ENCODE measurements at places on chromosomes 1 and 21.

DNA sequence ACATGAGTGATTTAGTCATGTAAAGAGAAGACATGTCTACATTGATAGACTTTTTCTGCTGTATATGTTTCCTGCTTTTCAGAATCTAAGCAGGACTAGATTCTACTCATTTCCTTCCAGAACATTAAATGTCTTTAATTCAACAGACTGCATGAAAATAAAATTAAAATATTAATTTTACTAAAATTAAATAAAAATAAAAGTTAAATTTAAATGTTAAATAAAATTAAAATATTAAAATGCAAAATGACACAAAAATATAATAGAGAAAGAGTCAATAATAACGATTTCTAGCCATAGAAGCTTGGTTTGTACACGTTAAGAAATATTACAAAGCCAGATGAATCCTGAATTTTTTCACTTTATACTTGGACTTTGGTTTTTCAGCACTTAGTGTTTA lies 552.8 kb upstream of the NR5A2 start:
- no peak for DNase-seq

DNA sequence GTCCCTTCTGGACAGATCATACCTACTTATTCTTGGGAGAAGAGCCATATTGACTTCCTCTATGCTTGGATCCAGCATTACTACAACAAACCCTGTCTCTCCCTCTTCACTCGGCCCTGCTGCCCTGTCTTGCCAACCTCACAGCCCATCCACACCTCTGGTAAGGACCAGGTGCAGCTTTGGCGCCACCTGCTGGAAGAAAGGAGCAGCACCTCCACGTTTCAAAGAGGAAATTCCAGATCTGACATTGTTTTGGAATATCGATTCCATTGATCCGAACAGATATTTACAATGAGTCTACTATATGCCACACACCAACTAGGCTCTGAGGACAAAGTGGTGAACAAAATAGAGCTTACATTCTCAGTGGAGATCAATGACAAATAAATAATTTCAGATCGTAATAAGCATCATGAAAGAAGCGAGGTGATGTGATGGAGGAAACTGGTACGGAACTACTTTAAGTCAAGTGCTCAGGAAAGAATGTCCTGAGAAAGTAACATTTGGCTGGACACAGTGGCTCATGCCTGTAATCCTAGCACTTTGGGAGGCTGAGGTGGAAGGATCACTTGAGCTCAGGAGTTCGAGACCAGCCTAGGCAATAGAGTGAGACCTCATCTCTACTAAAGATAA lies 18.7 kb downstream of the MFSD2A start:
- DNase-seq: peak; percentile 71

DNA sequence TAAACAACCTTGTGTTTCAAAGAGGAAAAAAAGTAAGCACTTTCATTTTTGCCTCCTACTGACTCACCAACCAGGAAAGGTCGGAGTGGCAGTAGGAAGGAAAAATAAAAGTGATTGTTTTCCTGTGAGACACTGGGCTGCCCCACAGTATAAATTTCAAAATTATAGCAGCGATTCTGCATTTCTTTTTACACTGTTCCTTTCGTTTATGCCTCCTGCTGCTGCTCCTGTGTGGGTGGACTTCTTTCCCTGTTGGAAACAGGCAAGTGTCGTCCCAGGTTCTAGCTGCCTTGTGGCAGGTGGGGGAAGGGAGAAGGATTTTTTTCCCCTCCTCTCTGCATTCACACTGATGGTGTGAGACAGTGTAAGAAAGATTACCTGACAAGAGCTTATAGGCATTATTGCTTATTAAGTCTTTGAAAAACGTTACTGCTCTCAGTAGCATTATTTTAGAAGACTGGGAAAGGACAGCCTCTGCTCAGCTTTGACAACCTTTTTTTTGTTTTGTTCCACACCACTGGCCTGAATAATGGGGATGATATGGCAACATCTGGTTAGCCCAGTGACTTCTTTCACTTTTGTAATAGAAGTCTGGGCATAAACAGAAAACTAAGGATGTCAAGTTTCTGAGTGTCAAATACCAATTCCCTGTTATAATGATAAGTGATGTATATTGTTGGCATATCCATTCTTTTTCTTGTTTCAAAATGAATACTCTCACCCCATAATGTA lies 77.9 kb downstream of the NEK7 start:
- DNase-seq: no peak

GRCh38 chr1:51689075-51689440 lies 72.2 kb downstream of the OSBPL9 start:
- DNase-seq: no peak

GRCh38 chr1:52355436-52355835 lies 10.6 kb downstream of the CC2D1B start:
- DNase-seq: no peak

DNA sequence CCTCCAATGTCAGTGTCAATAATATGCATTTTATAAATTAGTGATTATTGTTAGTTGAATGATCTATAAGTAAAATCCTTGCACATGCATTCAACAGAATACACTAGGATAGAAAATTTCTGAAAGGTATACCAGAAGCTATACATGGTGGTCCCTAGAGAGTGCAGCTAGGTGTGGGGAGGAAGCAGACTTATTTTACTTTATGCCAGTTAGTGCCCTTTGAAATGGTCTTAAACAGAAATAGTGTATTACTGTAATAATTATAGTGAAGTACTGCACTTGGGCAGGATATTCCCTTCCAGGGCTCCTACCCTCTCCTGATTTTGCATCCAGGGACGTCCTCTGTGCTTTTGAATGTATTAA lies 23.2 kb upstream of the WDR26 start:
- DNase-seq: no peak

GRCh38 chr1:182309631-182310351 lies 81.8 kb downstream of the GLUL start:
- DNase-seq: no peak
